ENCODE measurements at places on chromosomes 6 and 20. TPM values are rescaled to one million over a fixed set of nuclear protein-coding genes. Genes with fewer than 3 reads are reported as not detected.

DNA sequence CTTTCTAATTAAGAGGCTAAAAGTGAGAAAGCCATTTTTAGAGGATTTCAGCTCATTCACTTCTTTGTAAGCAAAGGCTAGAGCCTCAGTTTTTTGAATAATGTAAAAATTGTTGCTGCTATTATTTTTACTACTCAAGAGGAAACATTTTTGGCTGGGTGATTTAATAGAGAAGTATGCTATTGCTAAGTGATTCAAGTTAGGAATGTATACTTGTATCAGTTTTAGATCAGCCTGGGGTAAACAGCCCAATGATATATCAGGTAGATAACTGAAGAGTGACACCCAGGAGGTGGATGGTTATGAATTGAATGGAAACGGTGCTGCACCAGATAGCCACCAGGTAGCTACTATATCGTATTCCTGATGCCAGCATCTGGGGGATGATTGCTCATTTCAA is 9.2 kb downstream of the QKI start:
- no peak for DNase-seq
- no peak overlapping the region for H3K27ac ChIP-seq
- no peaks in the 10 kb centered on the region for H3K36me3 ChIP-seq
- no peaks in the 10 kb centered on the region for H3K27me3 ChIP-seq

DNA sequence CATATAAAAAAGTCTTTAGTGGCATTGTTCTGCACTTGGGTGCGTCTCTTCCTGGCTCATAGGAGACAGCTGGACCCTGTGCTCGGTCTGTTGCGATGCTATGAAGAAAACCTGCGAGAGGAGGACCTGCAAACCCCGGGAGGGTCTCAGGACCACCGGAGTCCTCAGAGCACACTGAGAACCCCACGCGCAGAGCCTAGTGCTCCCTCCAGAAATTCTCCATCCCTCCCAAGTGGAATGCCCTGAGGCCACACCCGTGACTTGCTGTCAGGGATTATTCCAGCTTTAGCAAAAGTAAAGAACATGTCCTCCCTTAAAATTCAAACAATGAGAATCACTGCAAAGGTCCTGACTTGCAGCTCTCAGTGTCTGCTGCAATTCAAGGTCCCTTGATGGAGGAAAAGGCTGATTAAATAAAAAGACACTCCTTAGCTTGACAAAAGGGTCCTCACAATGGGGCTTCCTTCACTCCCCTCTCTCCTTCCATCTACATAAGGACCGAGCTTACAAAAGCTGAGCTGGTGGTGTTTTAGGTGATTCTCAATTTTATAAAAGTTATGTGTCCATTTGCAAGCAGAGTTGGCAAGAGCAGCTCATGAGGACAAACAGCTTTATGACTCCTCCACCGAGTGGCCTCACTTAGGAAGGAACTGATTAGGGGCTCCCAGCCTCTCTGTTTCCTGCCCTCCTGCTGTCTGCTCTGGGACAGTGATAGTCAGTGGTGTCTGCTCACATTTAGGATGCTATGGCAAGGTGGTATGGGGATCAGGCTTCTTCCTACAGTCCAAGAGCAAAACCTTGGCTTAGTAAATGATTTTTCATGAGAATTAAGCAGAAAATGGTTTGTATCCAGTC is 97.0 kb downstream of the RAMACL start:
- peaks cover 6% of the 10 kb centered on the region for H3K4me1 ChIP-seq
- peaks cover 22% of the 10 kb centered on the region for H3K36me3 ChIP-seq
- no peak overlapping the region for H3K27ac ChIP-seq
- no peak overlapping the region for H3K4me3 ChIP-seq
- DNase-seq, result no peak

DNA sequence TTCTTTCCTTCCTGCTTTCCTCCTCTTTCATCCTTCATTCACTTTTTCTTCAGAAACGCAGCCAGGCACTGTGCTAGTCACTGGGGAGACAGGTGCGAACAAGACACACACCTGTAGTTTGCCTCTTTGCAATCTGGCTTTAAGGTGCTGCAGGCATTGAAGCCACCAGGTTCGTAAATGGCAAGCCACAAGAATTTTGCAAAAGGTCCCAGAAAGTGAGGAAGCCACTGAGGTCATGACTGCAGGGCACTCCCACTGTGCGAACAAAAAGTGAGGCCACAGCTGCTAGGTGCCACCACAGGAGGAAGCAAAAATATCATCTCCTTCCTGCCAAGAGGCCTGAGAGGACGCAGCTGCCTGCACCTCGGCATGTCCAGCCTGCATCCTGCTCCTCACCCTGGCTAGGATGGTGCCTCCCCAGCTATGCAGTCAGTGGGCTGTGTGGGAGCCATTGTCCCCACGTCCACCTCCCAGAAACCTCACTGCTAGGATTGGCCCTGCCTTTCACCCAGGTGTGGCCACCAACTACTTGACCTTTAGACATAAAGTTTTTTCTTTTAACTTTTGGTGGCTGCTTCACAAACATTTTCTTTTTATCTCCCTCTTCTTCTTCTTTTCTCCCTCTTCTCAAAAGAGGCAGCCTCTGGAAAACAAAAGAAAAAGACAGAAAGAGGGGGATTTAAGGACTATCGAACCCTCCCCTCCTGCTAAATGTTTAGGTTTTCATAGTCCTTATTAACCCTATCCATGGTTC is 230.8 kb downstream of the BCAS1 start:
- no peak overlapping the region for H3K4me3 ChIP-seq
- H3K4me1 ChIP-seq, result peaks cover 5% of the 10 kb centered on the region
- no peaks in the 10 kb centered on the region for H3K27me3 ChIP-seq
- DNase-seq, result peak; percentile 79

DNA sequence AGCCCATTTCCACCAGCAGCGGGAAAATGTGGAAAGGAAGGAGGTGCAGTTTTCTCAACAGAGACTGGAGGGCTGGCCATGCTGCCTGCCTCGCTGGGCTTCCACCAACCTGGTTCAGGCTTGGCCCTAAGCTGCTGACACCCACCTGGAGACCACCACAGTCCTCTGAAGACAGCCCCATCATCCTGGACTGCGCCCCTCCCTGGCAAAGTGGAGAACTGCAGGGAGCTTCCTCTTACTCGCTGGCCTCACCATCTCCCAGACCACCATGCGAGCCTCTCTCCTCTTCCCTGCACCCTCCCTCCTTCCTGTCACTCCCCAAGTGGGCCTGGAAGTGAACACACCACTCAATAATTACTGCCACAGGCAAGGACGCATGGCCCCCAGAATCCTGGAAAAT is 71.5 kb downstream of the PSMG4 start:
- no peak overlapping the region for H3K4me3 ChIP-seq
- no peaks in the 10 kb centered on the region for H3K27me3 ChIP-seq
- H3K4me1 ChIP-seq, result peaks cover 46% of the 10 kb centered on the region
- H3K36me3 ChIP-seq, result no peaks in the 10 kb centered on the region

DNA sequence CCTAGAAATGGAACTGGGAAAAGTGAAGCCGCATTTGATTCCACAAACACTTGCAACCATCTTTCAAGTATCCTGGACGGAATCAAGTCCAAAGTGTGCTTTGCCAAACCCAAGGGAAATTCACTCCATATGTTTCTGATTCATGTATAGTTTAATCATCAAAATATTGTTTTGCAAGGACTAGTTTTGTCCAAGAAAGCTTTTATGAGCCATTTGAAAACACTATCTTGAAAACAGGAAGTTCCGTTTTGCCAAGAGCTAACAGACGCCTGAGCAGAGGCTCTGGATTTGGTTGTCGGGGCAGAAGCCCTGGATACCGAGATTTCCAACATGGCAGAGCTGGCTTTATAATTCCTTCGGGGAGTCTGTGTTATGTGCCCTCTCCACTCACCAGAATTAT is 251.1 kb downstream of the PHACTR1 start:
- H3K4me1 ChIP-seq, result no peaks in the 10 kb centered on the region
- DNase-seq, result peak; percentile 52
- no peaks in the 10 kb centered on the region for H3K36me3 ChIP-seq
- H3K27me3 ChIP-seq, result no peaks in the 10 kb centered on the region

DNA sequence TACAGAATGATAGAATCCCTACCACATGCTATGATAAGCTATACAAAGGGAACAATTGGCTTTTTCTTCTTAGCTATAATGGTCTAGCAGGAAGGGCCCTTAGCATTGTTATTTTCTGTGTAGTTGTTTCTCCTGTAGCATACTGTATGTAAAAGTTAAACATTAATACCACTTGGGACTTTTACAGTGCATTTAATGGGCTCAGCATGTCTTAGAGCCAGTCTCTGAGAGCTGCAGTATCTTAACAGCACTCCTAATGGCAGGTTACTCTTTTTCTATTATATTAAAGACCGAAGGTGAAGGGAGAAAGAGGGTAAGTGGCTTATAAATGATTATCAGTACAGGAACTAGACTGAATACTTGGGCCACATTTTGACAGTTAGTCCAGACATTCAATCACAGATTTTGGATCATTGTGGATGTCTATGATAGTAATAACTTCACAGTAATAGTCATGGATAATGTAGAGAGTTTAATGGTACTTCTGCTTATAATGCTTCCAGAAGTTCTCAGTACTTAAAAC is 290.7 kb downstream of the PHF3 start:
- no peak overlapping the region for H3K4me3 ChIP-seq
- no peaks in the 10 kb centered on the region for H3K4me1 ChIP-seq
- no peak for DNase-seq
- H3K27ac ChIP-seq, result no peak overlapping the region
- no peaks in the 10 kb centered on the region for H3K27me3 ChIP-seq

- no peak overlapping the region for H3K27ac ChIP-seq
- H3K4me1 ChIP-seq, result no peaks in the 10 kb centered on the region
Observed at GRCh38 chr6:15966000-15966520, 162.8 kb upstream of the MYLIP start.

DNA sequence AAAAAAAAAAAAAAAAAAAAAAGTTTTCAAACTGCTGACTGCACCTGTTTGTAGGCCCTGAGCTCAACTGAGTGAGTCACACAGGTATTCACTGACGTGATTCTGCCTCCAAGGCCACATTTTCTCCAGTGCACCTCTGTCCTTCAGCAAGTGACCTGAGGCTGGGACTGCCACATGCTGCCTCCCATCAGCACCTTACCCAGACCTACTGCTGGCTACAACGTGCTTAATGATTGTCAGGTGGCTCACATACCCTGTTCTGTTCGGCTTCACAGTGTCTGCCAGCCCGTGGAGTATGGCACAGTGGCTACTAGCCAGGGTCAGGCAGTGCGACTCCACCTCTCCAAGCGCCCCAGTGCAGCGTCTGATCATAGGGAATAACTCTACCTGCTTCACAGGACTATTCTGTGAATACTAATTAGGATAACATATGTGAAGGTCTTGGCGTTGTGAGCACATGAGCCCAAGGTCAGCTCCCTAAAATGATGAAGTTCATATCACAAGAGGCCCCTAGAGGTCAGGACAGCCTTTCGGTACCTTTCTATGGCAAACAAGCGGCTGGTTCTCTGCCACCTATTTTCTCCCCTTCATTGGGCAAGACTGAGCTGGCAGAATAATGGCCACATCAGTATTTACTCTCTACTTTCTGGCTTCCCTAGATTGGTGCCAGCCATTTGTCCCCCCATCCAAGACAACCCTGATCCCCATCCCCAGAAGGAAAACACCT is 28.1 kb downstream of the RIPOR3 start:
- H3K27ac ChIP-seq, result peak overlapping the region; percentile 82

DNA sequence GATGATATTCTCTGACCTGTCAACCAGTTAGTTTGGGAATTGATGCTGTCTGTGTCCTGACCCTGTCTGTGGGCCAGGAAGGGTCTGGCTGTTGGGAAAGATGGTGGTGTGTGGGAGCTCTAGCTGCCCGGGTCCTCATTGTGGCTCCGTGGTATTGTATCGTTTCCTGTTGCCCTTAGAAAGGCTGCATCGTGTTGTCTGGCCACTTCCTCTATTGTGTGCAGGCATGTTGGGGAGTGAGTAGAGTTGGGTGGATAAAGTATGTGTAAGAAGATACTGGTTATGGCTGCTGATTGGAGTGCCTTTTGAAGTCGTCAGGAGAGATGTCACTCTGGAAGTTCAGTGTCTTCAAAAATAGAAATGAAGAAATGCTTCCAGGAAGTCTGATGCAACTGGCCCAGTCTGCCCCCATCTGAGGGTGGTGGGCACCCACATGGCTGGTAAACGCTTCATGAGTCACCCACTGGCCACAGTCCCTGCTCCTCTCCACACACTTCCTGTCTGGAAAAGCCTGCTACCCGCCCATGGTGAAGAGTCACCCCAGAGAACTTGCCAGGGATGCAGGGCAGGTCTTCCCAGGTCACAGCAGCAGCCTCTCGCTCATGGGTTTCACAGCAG is 27.9 kb downstream of the PPARD start:
- H3K4me1 ChIP-seq, result peaks cover 10% of the 10 kb centered on the region
- no peaks in the 10 kb centered on the region for H3K36me3 ChIP-seq
- peak; percentile 40 for DNase-seq

- no peak overlapping the region for H3K27ac ChIP-seq
- DNase-seq, result no peak
- no peak overlapping the region for H3K4me3 ChIP-seq
- H3K36me3 ChIP-seq, result no peaks in the 10 kb centered on the region
- no peaks in the 10 kb centered on the region for H3K27me3 ChIP-seq
Observed at GRCh38 chr20:54015496-54015895, 54.9 kb downstream of the BCAS1 start.

GRCh38 chr6:135996668-135997067 is 145.2 kb downstream of the PDE7B start:
- DNase-seq, result no peak
- H3K4me1 ChIP-seq, result no peaks in the 10 kb centered on the region
- H3K4me3 ChIP-seq, result no peak overlapping the region
- H3K27ac ChIP-seq, result no peak overlapping the region
- H3K36me3 ChIP-seq, result no peaks in the 10 kb centered on the region

- no peaks in the 10 kb centered on the region for H3K27me3 ChIP-seq
- no peak for DNase-seq
- H3K36me3 ChIP-seq, result peaks cover 50% of the 10 kb centered on the region
- no peaks in the 10 kb centered on the region for H3K4me1 ChIP-seq
- H3K27ac ChIP-seq, result peak overlapping the region; percentile 5
- H3K4me3 ChIP-seq, result no peak overlapping the region
Observed at GRCh38 chr6:34836451-34836850, 44.6 kb downstream of the BLTP3A start.

GRCh38 chr6:83707829-83708545 is 914 bp downstream of the SNAP91 start:
- peaks cover 36% of the 10 kb centered on the region for H3K27me3 ChIP-seq
- no peak for DNase-seq
- no peak overlapping the region for H3K27ac ChIP-seq
- H3K4me1 ChIP-seq, result no peaks in the 10 kb centered on the region

DNA sequence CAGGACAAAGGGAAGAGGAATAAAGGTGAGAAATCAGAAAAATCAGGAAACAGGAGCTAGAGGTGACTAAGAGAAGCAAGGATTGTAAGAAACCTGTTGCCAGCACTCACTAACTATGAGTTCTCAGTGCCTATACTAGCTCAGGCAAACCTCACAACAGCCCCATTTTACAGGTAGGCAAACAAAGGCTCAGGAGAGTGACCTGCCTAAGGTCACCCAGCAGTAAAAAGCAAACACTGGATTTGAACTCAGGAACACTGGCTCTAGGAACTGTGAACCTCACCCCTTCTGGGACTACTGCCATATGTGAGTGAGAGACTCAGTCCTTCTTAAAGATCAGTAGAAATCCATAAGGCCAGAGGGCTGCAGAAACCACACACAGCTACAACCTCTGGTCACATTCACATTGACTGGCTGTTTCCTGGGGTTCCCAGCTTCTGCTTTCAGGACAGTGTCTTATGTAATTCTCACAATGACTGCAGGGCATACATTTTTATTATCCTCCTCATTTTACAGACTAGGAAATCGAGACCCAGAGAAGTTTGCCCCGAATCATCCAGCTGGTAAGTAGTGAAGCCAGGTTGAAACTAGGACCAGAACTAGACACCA is 80.7 kb upstream of the MAFB start:
- no peak overlapping the region for H3K27ac ChIP-seq
- H3K4me1 ChIP-seq, result no peaks in the 10 kb centered on the region
- DNase-seq, result no peak
- H3K4me3 ChIP-seq, result no peak overlapping the region
- H3K36me3 ChIP-seq, result no peaks in the 10 kb centered on the region

TTLL9 gene
- total RNA-seq, result 0.18 TPM

Data from stomach (tissue), 19 donors.